NB4 (cell line): ENCODE measurements at places on chromosomes 3 and 15.

GRCh38 chr15:60941448-60941847 lies 287.7 kb downstream of the RORA start:
- DNase-seq: no peak

- DNase-seq: no peak
Observed at GRCh38 chr3:65783117-65783516, 255.6 kb downstream of the MAGI1 start.

DNA sequence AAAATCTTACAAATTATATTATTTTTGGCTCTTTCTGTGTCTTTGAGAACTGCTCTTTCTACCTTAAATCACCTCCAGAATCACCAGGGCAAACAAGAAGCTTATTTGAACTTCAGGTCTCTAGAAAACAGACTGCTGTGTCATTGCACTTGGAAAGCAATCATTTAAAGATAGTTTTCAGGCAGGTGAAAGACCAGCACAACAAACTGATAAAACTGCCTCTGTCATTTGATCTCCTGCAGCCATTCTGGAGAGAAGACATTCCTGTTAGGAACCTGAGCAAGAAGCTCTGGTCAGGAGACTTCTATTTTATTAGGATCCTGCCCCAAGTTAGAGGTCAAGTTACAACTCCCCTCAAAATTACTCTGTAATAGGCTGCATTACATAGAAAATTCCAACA lies 50.7 kb upstream of the AP4E1 start:
- no peak for DNase-seq

- peak; percentile 29 for DNase-seq
Observed at GRCh38 chr3:13273604-13274105, 146.5 kb downstream of the NUP210 start.

- peak; percentile 67 for DNase-seq
Observed at GRCh38 chr15:79067072-79067833, 23.3 kb downstream of the RASGRF1 start.

- DNase-seq: peak; percentile 76
Observed at GRCh38 chr3:150787741-150788370, 24.9 kb upstream of the SIAH2 start.
